ENCODE measurements at places on chromosomes 5 and 9.

GRCh38 chr5:108728566-108729241 lies 19.0 kb upstream of the FER start:
- peak; percentile 20 for DNase-seq

GRCh38 chr5:89930591-89931392 lies 478.8 kb downstream of the CETN3 start:
- no peak for DNase-seq

- no peak for DNase-seq
Measured at GRCh38 chr5:158679221-158679641, 420.5 kb downstream of the EBF1 start.

- DNase-seq, result no peak
Measured at GRCh38 chr5:136730426-136730825, 365.1 kb upstream of the TRPC7 start.

DNA sequence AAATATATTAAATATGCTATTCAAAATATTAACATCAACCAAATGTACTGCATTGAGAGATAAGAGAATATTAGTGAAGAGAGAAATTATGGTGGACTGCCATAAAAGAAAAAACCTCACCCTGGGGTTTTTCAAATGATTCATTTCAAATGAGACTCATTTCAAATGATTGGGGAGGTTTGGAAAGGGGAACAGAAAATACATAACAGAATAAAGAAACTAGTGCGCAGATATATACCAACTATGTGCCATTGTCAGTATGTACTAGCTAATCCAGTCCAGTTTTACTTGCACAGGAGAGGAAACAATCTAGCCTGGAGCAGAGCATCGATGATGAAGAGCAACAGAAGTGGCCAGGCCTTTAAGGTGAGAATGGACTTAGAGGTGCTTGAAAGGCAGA lies 651.6 kb upstream of the RORB start:
- DNase-seq, result no peak

GRCh38 chr9:87604886-87605588 lies 107.4 kb downstream of the DAPK1 start:
- DNase-seq, result no peak

DNA sequence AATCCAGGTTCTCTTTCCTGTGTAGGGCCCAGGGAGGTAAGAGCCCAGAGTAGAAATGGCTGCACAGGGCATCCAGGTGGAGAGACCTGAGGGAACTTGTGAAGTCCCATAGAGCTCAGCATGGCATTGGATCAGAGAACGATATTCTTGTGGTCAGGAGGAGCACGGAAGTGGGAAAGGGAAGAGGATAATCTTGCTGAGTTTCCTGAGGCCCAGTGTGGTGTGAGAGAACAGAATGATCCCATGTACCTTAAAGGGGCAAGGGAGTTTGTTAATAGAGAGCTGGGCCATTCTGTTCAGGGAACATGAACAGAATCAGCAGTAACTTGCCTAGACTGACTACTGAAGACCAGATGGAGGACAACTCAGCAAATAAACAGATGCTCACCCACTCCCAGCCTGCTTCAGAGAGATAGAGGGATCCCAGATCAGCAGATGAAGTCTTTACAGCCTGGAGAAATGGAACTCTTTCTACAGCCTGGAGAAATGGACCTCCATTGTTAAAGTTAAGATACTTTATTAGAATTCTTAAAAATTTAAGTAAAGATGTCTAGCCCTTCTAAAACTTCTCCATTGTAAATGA lies 119.7 kb upstream of the ELL2 start:
- DNase-seq, result no peak

GRCh38 chr9:77996696-77997095 lies 34.9 kb downstream of the GNAQ start:
- no peak for DNase-seq

- no peak for DNase-seq
Measured at GRCh38 chr5:110058175-110058574, 368.4 kb downstream of the MAN2A1 start.

DNA sequence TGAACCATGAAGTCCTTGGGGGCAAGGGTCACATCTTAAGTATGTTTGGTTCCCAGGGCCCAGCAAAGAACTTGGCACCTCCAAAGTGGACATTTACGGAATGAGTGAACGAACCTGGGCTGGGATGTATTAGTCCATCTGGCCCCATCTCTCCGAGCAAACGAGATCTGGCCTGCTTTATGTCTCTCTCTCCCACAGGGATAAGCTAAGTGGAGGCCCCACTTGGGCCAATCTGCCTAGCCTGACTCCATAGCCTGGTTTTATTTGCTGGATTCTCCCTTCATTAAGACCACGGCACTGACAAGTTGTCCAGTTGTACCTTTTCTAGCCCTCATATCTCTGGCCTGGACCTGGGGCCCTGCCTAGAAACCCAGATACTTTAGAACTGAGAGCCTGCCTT lies 2.1 kb downstream of the TTLL11 start:
- no peak for DNase-seq

- no peak for DNase-seq
Measured at GRCh38 chr9:117302487-117302886, 112.4 kb downstream of the ASTN2 start.

DNA sequence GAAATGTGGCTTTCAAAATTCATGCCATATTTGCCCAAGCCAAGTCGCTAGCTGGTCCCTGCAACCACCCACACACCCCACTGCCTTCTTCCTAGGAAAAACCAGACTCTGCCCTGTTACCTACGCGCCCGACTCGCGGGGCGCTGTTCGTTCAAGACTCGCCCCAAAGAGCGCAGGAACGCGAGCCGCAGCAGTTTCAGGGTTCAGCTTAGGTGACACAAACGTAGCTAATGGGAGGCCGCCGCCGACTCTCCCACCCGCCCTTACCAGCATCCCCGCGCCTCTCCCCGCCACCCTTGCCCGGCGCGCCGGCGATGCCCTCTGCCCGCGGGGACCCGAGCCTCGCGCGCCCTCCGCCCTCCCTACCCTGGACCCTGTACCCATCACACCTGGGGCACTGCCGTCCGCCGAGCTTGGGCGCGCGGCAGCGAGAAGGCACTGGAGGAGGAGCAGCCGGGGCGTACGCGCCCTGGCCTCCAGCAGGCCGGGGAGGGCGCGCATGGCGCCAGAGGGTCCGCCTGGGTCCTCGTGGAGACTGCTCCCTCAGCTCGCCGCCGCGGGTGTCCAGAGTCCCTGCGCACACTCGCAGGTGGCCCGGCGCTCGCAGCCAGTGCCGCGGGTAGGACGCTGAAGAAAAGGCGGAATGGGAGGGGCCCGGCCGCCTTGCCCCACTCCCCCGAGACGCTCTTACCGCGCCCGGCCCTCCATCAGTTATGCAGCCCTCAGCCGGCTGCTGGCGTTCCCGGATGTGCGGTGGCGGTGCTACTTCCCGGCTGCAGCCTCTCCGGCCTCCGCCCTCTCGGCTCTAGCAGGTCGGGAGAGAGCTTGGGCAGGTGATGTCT lies at the start of gene EMB:
Gene EMB (minus strand): TSS at position 638 of the 842 bp plus-strand sequence. CDS start 137 bp downstream, at position 501.
- peak; percentile 77 for DNase-seq

GRCh38 chr5:59041355-59041754 lies 458.5 kb downstream of the RAB3C start:
- DNase-seq, result no peak

- no peak for DNase-seq
Measured at GRCh38 chr9:104907278-104907951, 20.5 kb downstream of the ABCA1 start.

- no peak for DNase-seq
Measured at GRCh38 chr9:94649100-94649819, 9.9 kb upstream of the FBP1 start.

DNA sequence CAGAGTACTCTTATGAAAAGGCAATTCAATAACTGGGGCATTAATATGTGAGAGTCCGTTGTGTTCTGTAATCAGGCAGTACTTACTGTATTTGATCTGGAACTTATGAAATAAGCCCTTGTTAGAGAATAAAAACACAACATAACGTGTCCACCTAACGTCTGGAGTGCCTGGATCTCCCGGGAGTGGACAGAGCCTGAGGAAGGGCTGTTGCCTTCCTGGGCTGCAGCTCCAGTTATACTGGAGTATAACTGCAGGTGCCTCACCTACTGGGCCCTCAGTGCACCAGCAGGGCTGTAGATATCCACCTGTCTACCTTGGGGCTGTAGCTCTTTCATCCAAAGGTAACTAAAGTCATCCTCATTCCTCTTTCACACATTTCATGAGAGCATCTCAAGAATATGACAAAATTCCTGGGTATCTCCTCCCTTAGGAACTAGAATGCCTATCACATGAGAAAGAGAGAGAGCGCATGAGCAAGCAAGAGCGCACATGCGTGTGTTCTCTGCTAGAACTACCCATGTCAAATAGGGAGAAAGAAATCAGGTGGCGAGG lies 200.1 kb downstream of the GAPVD1 start:
- no peak for DNase-seq

DNA sequence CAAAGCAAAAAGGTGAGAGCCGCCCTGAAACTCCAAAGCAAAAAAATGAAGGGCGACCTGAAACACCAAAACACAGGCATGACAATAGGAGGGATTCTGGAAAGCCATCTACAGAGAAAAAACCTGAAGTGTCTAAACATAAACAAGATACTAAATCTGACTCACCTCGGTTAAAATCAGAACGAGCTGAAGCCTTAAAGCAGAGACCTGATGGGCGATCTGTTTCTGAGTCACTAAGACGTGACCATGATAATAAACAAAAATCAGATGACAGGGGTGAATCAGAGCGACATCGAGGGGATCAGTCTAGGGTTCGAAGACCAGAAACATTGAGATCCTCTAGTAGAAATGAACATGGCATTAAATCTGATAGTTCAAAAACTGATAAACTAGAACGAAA lies 108.8 kb downstream of the NIPBL start:
- DNase-seq, result no peak

GRCh38 chr9:101325053-101325452 lies 59.8 kb downstream of the BAAT start:
- no peak for DNase-seq

- no peak for DNase-seq
Measured at GRCh38 chr9:78239506-78239905, 3.6 kb downstream of the CEP78 start.

- DNase-seq, result no peak
Measured at GRCh38 chr9:135743546-135744332, 41.8 kb downstream of the KCNT1 start.

DNA sequence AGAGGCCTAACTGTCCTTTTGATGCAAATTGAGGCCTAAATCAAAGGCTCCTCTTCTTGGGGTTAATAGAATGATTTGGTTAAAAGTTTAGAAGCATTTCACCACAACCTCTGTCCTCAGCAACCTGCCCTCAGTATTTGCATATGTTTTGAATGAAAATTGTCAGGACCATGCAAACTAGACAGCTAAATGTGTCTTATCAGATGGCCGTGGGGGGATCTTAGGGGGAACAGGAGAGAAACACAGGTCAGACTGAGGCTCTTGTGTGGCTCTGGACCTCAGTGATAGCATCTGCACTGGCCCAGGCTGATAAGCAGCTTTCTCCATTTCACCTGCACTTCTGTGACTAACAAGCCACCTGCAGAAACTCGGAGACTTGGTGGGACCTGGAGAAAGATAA lies 49.0 kb downstream of the FOXI1 start:
- no peak for DNase-seq

GRCh38 chr5:148569948-148570347 lies 84.4 kb downstream of the HTR4 start:
- DNase-seq, result no peak

DNA sequence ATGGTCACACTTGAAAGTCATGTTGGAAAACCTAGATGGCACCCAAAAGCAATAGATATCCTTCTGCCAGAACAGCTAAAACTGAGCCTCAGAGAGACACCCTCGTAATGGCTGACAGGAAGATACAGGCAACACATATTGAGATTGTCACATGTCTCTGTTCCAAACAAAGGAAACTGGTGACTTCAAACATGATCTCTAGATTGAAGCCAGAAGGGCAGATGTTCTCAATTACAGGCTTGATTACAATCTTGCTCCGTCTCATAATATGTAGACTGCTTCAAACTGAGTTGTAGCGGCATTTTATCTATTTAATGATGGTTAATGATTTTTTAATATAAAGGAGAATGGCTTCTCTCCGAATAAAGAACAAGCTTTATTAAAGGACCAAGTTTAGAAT lies 774.3 kb downstream of the KCTD16 start:
- no peak for DNase-seq

DNA sequence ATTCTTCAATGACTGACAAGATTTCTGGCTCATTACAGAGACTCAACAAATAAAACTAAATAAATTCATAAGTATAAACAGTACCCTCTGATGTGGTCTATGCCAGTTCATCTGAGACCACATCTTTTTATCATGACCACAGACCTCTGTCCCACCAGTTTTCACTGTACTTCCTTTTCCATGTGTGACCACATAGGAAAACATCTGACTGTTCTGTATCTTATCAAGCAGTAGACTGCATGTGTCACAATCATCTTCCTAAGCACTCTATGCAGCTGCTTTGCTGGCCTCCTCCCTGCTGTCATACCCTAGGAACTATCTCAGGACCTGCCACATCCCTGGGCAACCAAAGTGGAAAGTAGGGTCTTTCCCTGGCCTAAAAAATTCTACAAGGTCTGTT lies 205.0 kb upstream of the ZNF462 start:
- DNase-seq, result no peak

GRCh38 chr9:28678097-28678496 lies 1104.8 kb upstream of the C9orf72 start:
- no peak for DNase-seq

GRCh38 chr5:163459462-163459818 lies 462 bp downstream of the NUDCD2 start:
- DNase-seq, result no peak
